ENCODE measurements at places on chromosomes 3 and 15.
A peak's percentile ranks its signal among the peaks of the same experiment; 100 is the strongest.

GRCh38 chr3:72013084-72013483, 228.1 kb upstream of the PROK2 start:
- no peak for DNase-seq

DNA sequence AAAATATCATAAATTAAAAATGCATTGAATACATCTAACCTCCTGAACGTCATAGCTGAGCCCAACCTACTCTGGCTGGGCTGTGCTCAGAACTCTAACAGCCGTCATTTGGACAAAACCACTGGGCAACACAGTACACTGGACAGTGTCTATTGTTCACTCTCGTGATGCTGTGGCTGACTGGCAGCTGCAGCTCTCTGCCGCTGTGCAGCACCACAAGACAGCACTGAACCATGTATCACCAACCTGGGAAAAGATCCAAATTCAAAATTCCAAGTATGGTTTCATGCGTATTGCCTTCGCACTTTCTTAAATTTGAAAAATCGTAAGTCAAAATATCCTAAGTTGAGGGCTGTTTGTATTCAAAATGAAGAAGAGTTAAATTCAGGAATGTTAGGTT, 145.1 kb upstream of the CNTN4 start:
- DNase-seq: no peak

- no peak for DNase-seq
Measured at GRCh38 chr3:13474776-13475303, 5.3 kb upstream of the HDAC11 start.

- no peak for DNase-seq
Measured at GRCh38 chr3:151203051-151203420, at the start of gene GPR171. GPR171 (minus strand) TSS chr3:151203216; CDS start chr3:151199386, 3,830 bp downstream.

- DNase-seq: no peak
Measured at GRCh38 chr3:57972531-57973111, 35.6 kb upstream of the FLNB start.

- no peak for DNase-seq
Measured at GRCh38 chr3:66453651-66454463, 47.0 kb downstream of the LRIG1 start.

- no peak for DNase-seq
Measured at GRCh38 chr3:106337116-106337515, 468.3 kb upstream of the CBLB start.

DNA sequence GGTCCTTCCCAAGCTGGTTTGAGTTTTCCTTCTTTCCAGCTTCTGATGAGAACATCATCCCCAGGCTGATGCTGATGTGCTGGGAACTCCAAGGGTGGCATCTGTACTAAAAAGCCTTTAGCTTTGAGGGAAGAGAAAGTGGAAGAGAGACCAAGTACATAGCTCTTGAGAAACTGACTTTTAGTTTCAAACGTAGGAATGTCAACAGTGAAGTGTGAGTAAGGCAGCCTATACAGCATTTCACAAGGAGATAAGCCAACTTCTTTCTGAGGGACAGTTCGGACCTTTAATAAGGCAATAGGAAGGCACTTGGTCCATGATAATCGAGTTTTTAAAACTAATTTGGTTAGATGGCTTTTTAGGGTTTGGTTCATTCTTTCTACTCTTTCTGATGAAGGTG, 53.7 kb downstream of the DLG1 start:
- no peak for DNase-seq

DNA sequence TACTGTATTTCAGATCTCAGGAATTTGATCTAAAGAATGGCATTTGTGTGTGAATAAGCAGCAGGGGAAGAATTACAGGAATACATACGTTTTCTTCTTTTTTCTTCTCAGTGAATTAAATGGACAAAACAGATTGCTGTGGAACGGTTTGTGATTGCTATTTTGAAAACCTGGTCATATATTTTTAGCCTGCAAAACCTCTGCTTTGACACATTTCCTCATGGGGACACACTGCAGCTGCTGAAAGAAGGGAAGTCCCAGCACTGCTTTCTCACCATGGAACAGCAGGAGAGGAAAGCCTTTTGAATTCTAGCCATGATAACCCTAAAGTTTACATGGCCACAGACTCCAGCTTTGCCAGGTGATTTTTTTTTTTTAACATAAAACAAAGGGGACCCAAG, 315.0 kb downstream of the OXSM start:
- DNase-seq: no peak

DNA sequence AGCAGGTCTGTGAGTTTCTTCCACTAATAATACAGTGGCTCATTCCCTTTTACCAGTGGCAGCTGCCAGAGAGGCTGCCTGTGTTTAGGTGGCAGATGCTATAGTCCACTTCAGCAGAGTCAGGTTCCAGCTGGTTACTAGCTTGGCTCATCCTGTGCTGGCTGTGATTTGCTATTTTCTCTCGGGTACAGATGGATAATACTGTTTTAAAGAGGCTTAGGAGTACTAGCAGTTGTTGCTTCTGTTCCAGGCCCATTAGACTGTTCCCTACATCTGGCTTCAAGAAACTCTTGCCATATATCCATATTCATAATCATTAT, 41.0 kb downstream of the ZNF609 start:
- no peak for DNase-seq

DNA sequence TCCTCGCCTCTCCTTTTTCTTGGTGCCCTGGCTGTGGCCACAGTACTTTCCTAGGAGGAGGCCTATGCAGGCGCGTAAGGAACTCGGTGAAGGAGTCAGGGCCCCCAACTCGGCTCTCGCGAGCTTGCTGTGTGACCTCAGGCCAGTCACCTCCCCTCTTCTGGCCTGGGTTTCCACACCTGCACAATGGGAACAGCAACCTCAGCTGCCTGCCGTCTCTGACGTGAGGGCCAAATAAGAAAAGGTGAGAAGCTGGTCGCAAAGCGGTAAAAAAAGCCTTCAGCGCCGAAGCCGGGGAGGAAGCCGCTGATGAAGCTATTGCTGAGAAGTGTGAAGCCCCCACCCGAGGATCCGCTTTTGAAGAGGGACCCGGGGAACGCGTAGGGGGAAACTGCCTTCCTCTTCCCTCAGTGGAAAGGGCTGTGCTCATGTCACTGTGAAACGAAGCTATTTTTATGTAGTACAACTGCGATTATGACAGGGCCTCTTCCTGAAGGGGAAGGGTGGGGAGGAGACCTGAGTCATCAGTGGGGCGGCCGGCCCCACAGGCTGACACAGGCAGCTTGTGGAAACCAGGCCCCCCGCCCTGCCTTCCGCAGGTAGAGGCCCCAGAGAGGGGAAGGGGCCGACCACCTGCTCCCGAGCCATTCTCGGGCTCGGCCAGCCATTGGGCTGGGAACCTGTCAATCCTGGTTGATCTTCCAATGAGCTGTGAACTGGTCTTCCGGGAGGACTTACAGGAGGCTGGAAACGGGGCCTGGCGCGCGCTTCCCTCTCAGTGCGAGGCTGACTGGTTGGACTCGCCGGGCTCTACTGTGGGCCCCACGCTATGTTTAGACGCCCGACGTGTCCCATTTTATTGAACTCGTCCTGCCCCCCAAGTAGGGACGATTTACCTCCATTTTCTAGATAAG, 18.0 kb upstream of the ANKDD1A start:
- peak; percentile 77 for DNase-seq

Measured in stimulated activated CD8-positive, alpha-beta memory T cell treated with anti-CD3 and anti-CD28 coated beads, Interleukin-4, amount 100 ng/mL, for 1 hour (primary cell).